Stimulated activated CD4-positive, alpha-beta T cell treated with anti-CD3 and anti-CD28 coated beads, TNF-alpha, amount 100 ng/mL, for 24 hours (primary cell): ENCODE measurements at places on chromosomes 4 and X.

DNA sequence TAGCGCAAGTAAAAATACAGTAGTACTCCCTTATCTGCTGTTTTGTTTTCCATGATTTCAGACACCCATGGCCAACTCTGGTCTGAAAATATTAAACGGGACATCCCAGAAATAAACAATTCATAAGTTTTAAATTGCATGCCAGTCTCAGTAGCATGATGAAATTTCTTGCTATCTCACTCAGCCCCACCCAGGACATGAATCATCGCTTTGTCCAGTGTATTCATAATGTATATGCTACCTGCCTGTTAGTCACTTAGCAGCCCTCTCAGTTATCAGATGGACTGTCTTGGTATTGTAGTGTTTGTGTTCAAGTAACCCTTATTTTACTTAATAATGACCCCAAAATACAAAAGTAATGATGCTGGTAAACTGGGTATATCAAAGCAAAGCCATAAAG is 158.2 kb upstream of the DDIT4L start:
- no peak for DNase-seq

DNA sequence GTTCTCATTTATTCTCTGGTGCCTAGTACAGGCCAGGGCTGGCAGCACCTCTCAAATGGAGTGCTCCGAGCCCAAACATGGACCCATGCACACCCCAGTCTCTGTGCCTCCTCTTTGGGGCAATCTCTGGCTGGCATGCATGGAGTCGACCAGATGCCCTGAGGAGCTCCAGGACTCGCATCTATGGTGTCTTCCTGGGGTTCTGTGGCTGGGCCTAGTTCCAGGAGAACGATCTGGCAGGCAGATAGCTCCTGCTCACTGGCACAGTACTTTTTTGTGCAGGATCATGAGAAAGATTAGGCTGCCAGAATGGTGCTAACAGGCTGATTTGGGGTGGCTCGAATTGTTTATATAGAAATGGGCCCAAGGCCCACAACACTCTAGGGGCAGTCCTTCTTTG is 72.0 kb upstream of the PJA1 start:
- no peak for DNase-seq

DNA sequence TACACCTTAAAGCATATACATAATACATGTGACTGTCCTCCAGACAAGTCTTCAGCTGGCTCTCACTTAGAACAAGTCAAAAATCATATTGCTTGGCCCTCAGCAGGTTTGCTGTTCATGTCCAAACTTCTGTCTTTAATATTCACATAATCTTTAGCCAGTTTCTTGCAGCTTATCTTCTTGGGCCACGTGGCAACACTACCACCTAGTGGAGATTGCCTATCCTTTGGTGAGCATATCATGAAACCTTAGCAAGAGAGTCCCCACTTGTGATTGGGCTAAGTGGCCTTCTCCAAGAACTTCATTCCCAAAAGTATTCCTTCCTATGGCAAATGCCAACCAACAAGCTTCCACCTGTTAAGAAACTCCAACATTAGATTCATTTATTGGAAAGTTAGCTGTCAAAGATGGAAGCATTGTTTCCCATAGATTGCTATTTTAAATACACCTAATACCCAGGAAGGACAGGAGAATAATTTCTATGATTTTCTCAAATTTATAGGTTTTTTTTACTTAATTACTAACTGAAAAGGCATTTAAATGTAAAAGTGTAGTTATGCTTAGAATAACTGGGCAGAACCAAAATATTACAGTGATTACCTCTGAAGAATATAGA is 231.9 kb upstream of the INTU start:
- peak; percentile 42 for DNase-seq

DNA sequence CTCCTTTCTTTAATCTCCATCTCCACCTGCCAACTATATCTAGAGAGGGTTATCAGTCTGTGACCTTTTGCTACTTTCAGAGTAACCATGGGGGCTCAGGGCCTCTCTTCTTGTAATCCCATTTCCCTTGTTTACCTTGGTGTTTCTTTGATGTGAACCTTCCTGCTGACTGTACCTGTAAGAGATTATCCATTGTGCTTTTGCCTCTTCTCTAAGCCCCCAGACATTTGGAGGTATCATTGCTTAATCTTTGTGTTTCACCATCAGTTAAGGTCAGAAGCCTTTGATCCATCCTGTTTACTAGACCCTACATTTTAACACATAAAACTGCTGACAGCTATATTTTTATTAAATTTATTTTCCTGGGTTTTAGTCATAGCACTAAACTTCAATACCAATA is 111.8 kb upstream of the RAP2C start:
- DNase-seq: no peak

GRCh38 chr4:127667116-127667515 is 34.4 kb downstream of the INTU start:
- DNase-seq: no peak
